ENCODE measurements at places on chromosomes 7 and 10. TPM values are rescaled to one million over a fixed set of nuclear protein-coding genes. Genes with fewer than 3 reads are reported as not detected.

DNA sequence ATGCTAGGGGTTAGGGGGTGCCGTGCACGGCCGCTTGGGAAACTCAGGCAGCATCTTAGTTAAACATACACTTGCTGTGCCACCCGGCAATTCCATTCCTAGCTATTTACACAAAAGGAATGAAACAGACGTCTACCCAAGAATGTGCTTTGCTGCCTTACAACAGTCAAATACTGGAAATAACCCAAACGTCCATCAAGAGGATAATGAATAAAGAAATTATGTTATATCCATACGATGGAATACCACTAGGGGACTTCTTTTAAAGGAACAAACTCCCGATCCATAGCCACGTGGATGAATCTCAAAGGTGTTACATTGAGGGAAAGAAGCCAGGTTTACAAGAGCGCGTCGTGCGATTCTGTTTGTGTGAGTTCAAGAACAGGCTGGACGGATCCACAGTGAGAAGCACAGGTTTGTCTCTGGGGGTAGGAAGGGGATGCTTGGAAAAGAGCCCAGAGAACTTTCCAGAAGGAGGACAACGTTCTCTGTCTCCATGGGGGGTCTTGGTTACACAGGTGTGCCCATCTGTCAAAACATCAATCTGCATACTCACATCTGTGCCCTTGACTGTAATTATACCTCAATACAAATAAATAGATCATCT is 41.8 kb downstream of the STK32C start:
- no peak for DNase-seq

DNA sequence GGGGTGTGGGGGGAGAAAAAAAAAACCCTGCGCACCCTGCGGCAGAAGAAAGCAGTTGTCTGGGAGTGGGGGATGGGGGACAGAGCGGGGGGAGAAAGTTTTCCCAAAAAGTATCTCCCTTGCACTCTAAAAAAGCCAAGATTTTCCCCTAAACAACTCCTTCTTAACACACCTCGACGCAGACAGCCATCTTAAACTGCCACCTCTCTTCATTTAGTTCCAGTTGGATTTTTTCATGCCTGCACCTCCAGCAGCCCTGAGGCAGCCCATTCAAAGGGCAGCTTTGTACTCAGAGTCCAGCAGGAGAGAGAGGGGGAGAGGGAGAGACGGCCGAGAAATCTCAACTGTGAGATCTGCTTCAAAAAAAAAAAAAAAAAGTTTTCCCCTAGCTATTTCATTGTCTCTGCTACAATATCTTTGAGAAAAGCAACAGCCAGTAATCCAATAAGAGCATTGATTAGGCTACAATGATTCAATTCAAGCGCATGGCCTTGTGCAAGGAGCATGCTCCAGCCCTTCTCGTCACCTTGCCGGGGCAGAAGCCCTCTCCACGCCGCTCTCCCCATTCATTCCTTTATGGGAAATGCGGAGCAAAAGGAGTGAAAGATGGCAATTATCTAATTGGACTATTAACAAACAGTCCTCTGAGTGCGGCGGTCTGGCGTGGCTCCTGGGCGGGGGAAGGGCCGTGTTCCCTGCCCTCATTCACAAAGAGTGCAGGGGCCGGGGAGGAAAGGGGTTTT is 939 bp upstream of the VAX1 start:
- DNase-seq: no peak

DNA sequence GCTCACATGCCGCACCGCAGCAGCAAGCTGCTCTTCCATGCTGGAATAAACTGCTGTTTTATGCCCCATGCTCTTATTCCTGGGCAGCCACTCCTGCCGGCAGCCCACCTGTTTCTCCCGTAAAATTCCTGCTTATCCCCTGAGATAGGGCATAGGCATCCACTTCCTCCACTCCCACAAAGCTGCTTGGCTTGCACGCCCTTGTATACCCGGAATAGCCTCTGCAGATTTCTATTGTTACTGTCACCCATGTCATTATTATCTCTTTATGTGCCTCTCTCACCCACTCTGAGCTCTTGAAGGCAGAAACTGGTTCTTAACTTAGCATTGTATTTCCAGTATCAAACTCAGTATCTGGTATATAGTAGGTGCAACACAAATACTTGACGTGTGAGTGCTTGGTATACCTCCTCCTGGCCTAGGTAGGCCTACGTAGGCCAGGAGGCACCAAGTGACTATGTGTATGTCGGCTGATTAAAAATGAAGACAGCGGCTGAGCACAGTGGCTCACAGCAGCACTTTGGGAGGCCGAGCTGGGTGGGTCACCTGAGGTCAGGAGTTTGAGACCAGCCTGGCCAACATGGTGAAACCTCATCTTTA is 193.4 kb downstream of the CCDC3 start:
- no peak for DNase-seq

Gene EN2
- 0.33 TPM for total RNA-seq

GRCh38 chr7:38870147-38870546 is 38.8 kb downstream of the VPS41 start:
- DNase-seq: no peak

Data from breast epithelium (tissue), 4 donors.